ENCODE measurements at places on chromosomes 6 and 20. TPM values are rescaled to one million over a fixed set of nuclear protein-coding genes. Genes with fewer than 3 reads are reported as not detected.

- no peaks in the 10 kb centered on the region for H3K4me1 ChIP-seq
- no peak overlapping the region for H3K27ac ChIP-seq
- no peaks in the 10 kb centered on the region for H3K27me3 ChIP-seq
- H3K4me3 ChIP-seq, result no peak overlapping the region
These were observed 37.4 kb upstream of the HCRTR2 start for GRCh38 chr6:55136916-55137315.

GRCh38 chr20:45944151-45944964 lies 9.9 kb downstream of the PCIF1 start:
- peak overlapping the region; percentile 1 for H3K4me3 ChIP-seq
- DNase-seq, result no peak
- no peaks in the 10 kb centered on the region for H3K27me3 ChIP-seq
- H3K36me3 ChIP-seq, result peaks cover 100% of the 10 kb centered on the region
- H3K4me1 ChIP-seq, result peaks cover 27% of the 10 kb centered on the region

GRCh38 chr20:60138256-60139220 lies 180.3 kb downstream of the CDH26 start:
- no peaks in the 10 kb centered on the region for H3K4me1 ChIP-seq
- H3K36me3 ChIP-seq, result no peaks in the 10 kb centered on the region
- peak; percentile 75 for DNase-seq
- H3K4me3 ChIP-seq, result peak overlapping the region; percentile 64
- H3K27ac ChIP-seq, result peak overlapping the region; percentile 71

DNA sequence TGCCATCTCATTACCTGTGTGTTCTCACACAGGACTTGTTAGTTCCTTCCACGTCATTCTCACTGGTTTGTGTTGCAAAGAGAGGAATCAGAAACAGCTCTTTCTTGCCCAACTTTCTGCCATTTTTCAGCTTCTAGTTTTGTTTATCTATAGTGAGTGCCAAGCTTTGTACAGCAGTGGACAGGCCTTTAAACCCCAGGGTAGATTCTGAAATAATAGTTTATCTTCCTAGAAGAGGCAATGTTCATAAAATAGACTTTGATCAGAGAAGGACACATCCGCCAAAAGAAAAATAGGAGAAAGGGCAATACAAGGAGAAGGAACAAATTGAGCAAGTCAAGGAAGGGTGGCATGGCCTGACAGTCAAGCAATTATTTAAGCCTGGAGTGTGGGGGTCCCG lies 17.7 kb upstream of the TMEM30A start:
- no peak for DNase-seq
- H3K4me1 ChIP-seq, result peaks cover 11% of the 10 kb centered on the region
- no peak overlapping the region for H3K4me3 ChIP-seq
- no peak overlapping the region for H3K27ac ChIP-seq
- H3K36me3 ChIP-seq, result peaks cover 11% of the 10 kb centered on the region

DNA sequence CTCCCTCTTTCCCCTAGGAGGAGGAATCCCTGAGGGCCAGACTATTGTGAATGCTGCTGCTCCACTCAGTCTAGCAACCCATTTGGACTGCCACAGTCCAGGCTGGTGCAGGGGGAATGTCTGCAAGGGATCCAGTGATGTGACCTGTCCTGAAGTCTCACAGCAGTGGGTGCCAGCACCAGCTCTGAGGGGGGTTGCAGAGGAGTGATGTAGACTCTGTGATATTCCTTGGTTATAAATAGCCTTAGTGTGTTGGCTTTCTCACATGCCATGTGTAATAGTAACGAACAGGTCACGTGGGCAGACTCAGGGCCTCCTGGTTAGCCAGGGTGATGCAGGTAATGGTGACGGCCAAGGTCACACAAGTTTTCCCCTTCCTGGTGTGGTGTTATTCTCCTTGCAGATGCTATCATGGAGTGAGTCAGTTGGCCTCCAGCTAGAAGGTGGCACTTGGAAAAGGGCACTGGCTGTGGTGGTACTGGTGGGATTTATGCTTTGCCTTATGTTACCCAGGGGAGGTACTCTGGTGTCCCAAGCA lies 404.4 kb downstream of the UTRN start:
- no peaks in the 10 kb centered on the region for H3K4me1 ChIP-seq
- no peak overlapping the region for H3K4me3 ChIP-seq
- no peaks in the 10 kb centered on the region for H3K27me3 ChIP-seq
- no peak overlapping the region for H3K27ac ChIP-seq
- H3K36me3 ChIP-seq, result no peaks in the 10 kb centered on the region

- H3K4me1 ChIP-seq, result no peaks in the 10 kb centered on the region
- H3K4me3 ChIP-seq, result no peak overlapping the region
- H3K27ac ChIP-seq, result no peak overlapping the region
- no peaks in the 10 kb centered on the region for H3K27me3 ChIP-seq
- no peaks in the 10 kb centered on the region for H3K36me3 ChIP-seq
- no peak for DNase-seq
These were observed 205.5 kb downstream of the MMUT start for GRCh38 chr6:49257549-49257948.

GRCh38 chr6:90764001-90764400 lies 177.1 kb upstream of the MAP3K7 start:
- no peaks in the 10 kb centered on the region for H3K27me3 ChIP-seq
- H3K36me3 ChIP-seq, result no peaks in the 10 kb centered on the region
- no peak for DNase-seq
- no peak overlapping the region for H3K4me3 ChIP-seq

The GPX5 gene
- total RNA-seq, result not detected

The PKHD1 gene
- total RNA-seq, result 0.02 TPM

The SCRT2 gene
- not detected for total RNA-seq

The ZNF311 gene
- 0.13 TPM for total RNA-seq

The CCN5 gene
- 20.9 TPM for total RNA-seq

The ANKRD6 gene
- 9.0 TPM for total RNA-seq
